H9 (cell line): ENCODE measurements at places on chromosomes 5 and 9.

DNA sequence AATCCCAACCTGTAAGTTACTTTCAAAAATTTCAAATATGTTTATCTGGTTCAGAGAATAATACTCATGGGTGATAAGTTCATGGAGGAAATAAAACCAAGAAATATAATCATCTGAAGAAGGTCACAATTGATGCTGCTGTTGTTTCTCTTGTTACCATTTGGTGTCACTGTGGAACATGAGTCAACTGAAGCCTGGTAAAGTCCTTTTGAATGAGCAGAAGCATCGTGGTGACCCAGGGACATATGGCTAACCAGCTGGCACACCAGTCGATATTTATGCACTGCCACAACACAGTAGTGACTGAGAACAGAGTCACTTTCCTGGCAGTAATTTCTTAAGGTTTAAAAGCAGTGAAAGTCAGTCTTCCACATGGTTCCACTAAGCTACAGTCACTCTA, 612.9 kb upstream of the TLE4 start:
- H3K27ac ChIP-seq, result no peak overlapping the region
- no peaks in the 10 kb centered on the region for H3K27me3 ChIP-seq
- no peaks in the 10 kb centered on the region for H3K36me3 ChIP-seq
- no peaks in the 10 kb centered on the region for H3K4me1 ChIP-seq

- no peak overlapping the region for H3K27ac ChIP-seq
- H3K4me1 ChIP-seq, result peaks cover 4% of the 10 kb centered on the region; the same call in 1 of the 2 replicates
- H3K4me3 ChIP-seq, result no peak overlapping the region
- H3K36me3 ChIP-seq, result no peaks in the 10 kb centered on the region
These were observed 288.5 kb downstream of the SLIT3 start for GRCh38 chr5:169012450-169012849.

DNA sequence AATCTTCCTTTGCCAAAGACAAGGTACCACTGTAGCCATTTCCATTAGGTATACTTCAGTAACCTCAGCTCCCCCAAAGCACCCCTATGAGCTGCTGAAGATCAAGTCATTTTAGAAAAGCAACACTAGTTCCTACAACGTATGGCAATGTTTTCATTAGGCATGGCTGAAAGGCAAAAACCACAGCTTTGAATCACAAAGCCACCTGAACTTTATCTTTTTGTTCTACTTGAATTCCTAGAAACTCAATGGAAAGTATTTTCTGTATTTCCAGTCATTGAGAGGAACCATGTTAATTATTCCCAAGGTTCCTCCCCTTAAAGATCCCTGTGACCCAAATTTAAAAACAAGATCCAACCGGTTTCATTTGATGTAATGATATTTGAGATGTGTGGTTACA, 152.1 kb downstream of the EFNA5 start:
- no peaks in the 10 kb centered on the region for H3K36me3 ChIP-seq
- H3K4me1 ChIP-seq, result peaks cover 17% of the 10 kb centered on the region; the same call in 1 of the 2 replicates
- no peak overlapping the region for H3K4me3 ChIP-seq
- H3K27me3 ChIP-seq, result no peaks in the 10 kb centered on the region; the same call in 1 of the 2 replicates
- DNase-seq, result no peak
- no peak overlapping the region for H3K27ac ChIP-seq

GRCh38 chr5:74026310-74026709, 400.3 kb downstream of the ARHGEF28 start:
- H3K36me3 ChIP-seq, result no peaks in the 10 kb centered on the region
- DNase-seq, result no peak
- H3K27me3 ChIP-seq, result no peaks in the 10 kb centered on the region
- no peaks in the 10 kb centered on the region for H3K4me1 ChIP-seq

DNA sequence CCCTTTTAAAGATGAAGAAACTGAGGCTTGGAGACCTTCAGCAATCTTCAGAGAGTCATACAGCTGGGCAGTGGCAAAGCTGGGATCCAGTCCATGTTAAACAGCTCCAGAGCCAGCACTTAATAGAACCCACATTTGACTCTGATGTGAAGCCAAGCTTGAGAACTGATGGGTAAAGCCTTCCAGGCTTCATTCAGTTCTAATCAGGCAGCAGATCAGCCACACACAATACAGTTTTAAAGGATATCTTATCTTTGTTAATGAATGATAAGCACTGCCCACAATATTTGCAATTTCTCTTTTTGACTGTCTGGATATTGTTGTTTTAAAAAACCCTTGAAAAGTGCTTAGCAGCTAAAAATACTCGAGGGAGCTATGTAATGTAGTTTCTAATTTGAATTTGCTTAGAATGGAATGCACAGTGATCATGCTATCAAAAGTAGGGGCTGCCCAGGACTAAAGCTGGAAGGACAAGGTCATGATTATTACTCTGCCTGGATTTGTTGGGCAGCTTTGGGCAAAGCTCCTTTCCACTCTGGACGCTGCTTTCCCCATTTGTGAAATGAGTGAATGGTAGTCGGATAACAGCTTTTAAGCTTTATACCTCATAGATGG, 31.3 kb upstream of the HTR4 start:
- no peaks in the 10 kb centered on the region for H3K27me3 ChIP-seq
- H3K36me3 ChIP-seq, result peaks cover 6% of the 10 kb centered on the region; the same call in 1 of the 2 replicates
- no peak overlapping the region for H3K4me3 ChIP-seq
- no peak for DNase-seq
- no peak overlapping the region for H3K27ac ChIP-seq

DNA sequence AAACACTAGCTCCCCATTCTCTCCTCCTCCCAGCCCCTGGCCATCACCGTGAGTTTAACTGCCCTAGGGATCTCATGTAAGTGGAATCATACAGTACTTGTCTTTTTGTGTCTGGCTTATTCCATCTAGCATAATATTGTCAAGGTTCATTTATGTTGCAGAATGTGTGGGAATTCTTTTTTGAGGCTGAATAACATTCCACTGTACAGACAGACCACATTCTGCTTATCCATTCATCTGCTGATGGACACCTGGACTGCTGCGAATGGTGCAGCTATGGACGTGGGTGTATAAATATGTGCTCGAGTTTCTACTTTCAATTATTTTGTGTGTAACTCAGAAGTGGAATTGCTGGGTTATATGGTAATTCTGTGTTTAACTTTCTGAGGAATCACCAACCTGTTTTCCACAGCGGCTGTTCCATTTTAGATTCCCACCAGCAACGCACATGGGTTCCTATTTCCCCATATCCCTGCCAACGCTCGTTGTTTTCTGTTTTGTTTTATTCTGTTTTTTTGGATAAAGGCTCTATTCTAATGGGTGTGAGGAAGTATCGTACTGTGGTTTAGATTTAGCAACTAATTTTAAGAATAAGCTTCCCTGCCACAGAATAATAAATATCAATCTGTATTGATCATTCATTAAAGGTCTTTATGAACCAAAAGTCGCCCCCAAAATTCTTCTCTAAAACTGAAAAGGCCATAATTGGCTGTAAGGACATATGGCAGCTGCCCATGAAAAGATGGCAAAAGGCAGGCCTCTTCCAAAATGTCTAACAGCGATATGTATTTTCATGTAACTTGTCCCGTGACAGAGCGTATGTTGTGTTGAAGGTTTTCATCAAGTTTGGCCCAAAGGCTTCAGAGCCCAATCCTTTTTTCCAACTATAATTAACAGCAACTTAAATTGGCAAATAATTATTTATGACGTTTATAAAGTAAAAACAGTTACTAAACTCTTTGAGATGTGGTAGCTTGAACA, 70.3 kb downstream of the DAP start:
- no peak overlapping the region for H3K4me3 ChIP-seq
- no peak for DNase-seq
- H3K4me1 ChIP-seq, result peaks cover 2% of the 10 kb centered on the region; the same call in 1 of the 2 replicates
- H3K27ac ChIP-seq, result no peak overlapping the region
- H3K36me3 ChIP-seq, result peaks cover 8% of the 10 kb centered on the region

- H3K36me3 ChIP-seq, result no peaks in the 10 kb centered on the region
- peak; percentile 73 for DNase-seq
- peaks cover 6% of the 10 kb centered on the region; the same call in 1 of the 2 replicates for H3K4me1 ChIP-seq
These were observed at the start of gene DAB2IP for GRCh38 chr9:121651295-121652020. DAB2IP (plus strand) TSS chr9:121651634; CDS start chr9:121651776, 142 bp downstream.

GRCh38 chr9:93107151-93107824, 11.3 kb downstream of the CARD19 start:
- H3K36me3 ChIP-seq, result peaks cover 12% of the 10 kb centered on the region
- no peaks in the 10 kb centered on the region for H3K4me1 ChIP-seq
- no peak overlapping the region for H3K4me3 ChIP-seq
- H3K27me3 ChIP-seq, result no peaks in the 10 kb centered on the region
- DNase-seq, result no peak

DNA sequence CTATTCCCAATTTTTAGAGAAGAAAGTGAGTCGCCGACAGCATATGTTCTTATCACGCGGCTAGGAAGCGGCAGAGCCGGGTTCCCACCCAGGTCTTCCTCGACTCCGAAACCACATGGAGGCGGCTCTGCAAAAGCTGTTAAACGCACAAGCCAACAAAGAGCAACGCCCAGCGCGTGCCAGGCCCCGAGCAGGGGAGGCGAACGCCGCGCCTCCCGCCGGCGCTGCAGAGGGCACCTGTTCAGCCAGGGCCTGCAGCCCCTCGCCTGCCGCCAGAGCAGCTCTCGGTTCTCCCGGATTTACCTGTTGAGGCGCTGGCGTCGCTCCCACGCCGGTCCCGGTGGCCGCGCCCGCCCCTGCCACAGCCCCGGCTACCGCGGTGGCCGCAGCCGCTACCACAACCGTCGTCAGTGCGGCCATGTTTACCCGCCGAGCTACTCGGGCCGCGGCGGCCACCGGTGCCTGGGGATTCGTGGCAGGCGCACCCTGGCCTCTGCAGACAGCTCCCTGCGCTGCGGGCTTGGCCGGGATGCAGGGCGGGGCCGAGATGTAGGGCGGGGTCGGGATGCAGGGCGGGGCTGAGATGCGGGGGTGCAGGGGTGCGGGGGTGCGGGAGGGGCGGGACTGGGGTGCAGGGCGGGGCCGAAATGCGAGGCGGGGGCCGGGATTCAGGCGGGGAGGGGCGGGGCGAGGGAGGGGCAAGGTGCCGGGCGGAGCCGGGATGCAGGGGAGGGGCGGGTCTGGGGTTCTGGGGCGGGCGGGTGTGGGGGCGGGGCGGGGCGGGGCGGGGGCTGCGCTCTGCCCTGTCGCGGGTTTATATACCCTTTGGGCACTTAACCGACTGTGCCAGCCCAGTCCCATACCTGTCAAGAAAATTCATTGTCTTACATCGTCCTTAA, at the start of gene CCDC112:
Gene CCDC112, minus strand, starts transcription at position 531 of the 899 bp plus-strand sequence. Its CDS starts 111 bp downstream, at position 420.
- no peak within 1 kb of the TSS for H3K27ac ChIP-seq
- peak; percentile 90 for DNase-seq
- peaks cover 18% of the 10 kb centered on the region for H3K36me3 ChIP-seq
- peak within 1 kb of the TSS; percentile 96 for H3K4me3 ChIP-seq
- H3K27me3 ChIP-seq, result no peaks in the 10 kb centered on the region
- no peaks in the 10 kb centered on the region; the same call in 1 of the 2 replicates for H3K4me1 ChIP-seq
